ENCODE measurements at places on chromosomes 11 and 22. TPM values are rescaled to one million over a fixed set of nuclear protein-coding genes. Genes with fewer than 3 reads are reported as not detected.

DNA sequence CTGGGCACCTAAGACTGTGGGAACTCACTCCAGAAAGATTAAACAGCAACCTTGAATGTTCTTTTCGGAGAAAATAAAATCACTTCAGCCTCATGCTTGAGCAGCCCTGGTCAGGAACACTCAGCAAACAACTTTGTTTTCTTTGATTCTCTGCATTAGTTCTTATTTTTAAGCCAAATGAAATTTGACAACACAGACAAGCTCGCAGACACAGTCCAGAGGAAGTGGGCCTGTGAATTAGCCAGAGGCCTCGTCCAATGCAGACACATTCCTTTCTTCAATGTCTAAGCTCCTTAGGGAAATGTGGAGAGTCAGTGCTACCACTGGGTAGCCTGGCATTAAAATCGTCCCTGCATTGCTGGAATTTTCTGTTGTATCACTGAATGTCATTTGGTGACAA, 62.9 kb upstream of the CSNK2A3 start:
- DNase-seq: no peak

The APOA4 gene
- total RNA-seq: not detected

DNA sequence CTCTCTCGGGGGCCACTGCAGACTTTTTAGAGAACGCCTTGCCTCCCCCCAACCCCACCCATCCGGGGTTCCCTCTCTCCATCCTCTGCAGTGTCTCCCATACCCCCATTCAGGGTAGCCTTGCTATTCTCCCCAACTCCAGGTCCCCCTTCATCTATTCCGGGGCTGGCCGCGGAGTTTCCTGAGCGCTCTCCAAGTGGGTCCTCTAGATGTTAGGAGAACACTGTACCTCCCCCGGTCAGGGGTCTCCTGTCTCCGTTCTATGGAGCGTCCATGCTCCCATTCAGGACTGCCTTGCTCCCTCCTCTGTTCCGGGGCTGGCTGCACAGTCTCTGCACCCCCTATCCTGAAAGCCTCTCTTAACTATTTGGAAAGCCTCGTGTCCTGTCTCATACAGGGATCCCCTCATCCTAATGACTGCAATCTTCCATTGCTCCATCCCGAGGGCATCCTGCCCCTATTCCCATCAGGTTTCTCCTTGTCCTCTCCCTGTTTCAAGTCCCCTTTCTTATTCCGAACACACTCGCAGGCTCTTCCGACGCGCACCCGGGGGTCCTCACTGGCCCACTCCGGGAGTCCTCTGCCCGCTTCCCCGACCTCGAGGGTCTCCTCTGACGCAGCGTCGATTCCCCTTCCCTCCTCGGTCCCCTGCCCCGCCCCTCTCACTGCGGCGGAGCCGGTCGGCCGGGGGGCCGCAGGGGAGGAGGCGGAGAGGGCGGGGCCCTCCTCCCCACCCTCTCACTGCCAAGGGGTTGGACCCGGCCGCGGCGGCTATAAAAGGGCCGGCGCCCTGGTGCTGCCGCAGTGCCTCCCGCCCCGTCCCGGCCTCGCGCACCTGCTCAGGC, at the start of gene NEFH:
TSS of gene NEFH (plus strand) at position 802 of the 845 bp plus-strand sequence. CDS start 45 bp downstream, outside the sequence.
- no peak for DNase-seq

DNA sequence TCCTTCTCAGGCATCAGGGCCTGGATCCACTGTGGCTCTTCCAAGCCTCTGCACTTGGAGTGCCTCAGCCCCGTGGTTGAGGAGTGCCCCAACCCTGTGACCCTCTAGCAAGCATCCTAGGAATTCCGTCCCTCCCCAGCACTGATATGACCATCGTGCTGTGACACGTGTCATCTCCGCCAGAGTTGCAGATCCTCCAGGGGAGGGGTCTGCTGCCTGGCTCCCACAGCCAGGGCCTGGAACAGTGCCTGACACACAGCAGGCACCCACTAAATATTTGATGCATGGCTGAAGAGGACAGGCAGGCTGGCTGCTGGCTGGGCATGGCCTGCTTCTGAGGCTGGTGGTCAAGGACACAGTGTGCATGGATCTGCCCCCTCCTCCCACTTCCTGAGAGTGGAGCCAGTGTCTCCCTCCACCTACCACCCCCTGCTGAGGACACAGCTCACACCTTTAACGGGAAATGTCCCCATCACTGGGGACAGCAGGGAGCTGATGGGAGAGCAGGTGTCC, 1.7 kb upstream of the CD81 start:
- DNase-seq: no peak

DNA sequence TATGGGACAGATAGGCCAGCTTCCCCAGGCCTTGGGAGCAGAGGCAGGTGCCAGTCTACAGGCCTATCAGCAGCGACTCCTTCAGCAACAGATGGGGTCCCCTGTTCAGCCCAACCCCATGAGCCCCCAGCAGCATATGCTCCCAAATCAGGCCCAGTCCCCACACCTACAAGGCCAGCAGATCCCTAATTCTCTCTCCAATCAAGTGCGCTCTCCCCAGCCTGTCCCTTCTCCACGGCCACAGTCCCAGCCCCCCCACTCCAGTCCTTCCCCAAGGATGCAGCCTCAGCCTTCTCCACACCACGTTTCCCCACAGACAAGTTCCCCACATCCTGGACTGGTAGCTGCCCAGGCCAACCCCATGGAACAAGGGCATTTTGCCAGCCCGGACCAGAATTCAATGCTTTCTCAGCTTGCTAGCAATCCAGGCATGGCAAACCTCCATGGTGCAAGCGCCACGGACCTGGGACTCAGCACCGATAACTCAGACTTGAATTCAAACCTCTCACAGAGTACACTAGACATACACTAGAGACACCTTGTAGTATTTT, 26.6 kb upstream of the L3MBTL2 start:
- DNase-seq: no peak

DNA sequence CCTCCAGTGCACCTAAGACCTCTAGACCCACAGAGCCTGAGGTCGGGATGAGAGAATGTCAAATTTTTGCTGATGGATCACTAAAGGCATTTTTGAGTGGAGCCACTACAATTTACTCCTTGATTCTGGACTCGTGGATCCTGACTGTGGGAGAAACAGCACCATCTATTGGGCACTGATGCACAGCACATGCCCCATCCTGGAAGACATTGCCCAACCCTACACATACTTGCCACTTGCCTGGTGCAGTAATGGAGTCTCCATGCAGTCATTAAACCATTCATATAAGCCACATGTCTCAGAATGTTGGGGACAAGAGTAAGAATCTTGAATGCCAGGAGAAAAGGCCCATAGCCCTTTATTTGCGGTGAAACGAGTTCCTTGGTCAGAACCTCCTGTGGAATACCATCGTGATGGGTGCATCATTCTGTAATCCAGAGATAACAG, 103.9 kb downstream of the GGTLC2 start:
- DNase-seq: peak; percentile 7

The MUC2 gene
- not detected for total RNA-seq

The TRIM51 gene
- total RNA-seq: not detected

- DNase-seq: no peak
These were observed 398 bp upstream of the ATG16L2 start for GRCh38 chr11:72813740-72814285.

GRCh38 chr11:125950696-125951651, 5.1 kb downstream of the VSIG10L2 start:
- DNase-seq: no peak

GRCh38 chr11:6298605-6299004, 21.7 kb downstream of the CAVIN3 start:
- no peak for DNase-seq

DNA sequence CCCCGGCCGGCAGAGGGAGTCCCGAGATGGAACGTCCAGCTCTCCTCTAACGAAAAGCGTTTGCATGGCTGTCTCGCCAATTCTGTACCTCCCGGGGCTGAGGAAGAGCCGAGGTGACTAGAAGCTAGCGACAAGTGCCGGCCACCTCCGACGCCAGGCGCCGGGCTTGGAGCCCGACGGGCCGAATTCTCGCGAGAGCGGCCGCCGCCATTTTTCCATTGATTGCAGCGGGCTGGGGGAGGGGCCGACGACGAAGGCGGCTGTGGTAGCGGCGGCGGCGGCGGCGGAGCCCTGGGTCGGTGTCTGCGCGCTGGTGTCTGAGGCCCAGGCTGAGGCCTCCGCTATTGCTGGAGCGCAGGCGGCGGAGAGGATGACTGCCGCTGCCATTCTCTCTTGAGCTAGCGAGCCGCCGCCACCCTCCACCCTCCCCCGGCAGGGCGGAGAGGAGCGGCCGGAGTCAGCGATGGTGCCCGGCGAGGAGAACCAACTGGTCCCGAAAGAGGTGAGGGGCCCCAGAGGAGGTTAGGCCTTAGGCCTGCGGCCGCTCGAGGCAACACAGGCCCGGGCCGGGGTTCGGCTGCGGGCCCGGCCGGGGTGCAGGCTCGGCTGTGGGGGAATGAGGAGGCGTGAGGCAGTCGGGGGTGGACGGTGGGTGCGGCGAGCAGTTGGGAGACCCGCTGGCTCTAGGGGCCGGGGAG, at the start of gene USP47:
TSS of gene USP47 (plus strand) at position 250 of the 698 bp plus-strand sequence. CDS start at position 464, 214 bp downstream.
- DNase-seq: no peak

DNA sequence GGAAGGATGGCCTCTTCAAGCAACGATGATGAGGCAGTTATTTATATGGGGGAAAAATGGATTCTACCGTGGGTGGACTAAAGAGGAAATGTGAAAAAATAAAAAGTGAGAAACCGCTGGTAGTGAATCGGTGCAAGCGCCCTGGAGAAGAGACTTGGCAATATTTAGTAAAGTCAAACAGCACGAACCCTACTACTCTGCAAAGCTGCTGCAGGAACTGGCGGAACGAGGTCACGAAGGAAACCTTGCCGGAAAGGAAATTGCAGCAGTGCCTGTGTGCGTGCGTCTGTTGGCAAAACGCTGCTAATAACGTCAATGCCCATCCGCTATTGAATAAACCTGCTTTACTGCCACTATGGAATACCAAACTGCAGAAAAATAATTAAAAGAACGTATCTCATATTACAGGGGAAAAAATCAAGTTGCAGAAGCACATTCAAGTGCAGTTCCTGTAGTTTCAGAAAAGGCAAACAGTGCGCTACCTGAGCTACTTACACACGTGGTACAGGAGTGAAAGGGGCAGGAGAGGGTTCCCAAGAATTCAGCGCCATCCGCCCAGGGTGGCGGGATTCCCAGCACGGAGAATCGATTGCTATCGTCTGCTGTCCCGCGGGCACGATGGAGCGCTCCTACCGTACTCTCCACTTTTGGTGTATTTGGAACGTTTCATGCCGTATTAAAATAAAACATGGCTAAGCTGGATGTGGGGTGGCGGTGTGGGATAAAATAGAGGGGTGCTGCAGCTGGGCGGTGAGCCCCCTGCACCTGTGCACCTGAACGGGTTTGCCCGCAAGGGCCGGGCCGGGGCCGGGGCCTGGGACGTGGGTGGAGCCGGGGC, 585 bp upstream of the NADSYN1 start:
- DNase-seq: peak; percentile 33

The GGTLC3 gene
- total RNA-seq: not detected

The INS gene
- total RNA-seq: not detected

DNA sequence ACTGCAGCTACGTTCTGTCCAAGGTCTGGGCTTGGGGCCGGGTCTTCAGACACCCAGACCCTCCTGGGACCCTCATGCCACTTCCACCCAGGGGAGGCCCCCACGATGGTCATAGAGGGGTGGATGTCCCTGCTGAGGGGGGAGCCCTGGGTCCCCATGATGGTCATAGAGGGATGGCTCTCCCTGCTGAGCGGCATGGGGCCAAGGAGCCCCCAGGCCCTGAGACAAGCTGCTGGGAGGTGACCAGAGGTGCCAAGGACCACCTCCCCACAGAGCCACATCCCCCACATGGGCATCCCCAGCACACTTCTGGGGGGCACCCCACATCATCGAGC, 7.2 kb downstream of the MUC5B start:
- DNase-seq: no peak

- DNase-seq: no peak
These were observed 2.6 kb upstream of the OR10A3 start for GRCh38 chr11:7944123-7944522.

- no peak for DNase-seq
These were observed 599 bp upstream of the PPP2R1B start for GRCh38 chr11:111766834-111767142.

The UBQLN3 gene
- not detected for total RNA-seq

DNA sequence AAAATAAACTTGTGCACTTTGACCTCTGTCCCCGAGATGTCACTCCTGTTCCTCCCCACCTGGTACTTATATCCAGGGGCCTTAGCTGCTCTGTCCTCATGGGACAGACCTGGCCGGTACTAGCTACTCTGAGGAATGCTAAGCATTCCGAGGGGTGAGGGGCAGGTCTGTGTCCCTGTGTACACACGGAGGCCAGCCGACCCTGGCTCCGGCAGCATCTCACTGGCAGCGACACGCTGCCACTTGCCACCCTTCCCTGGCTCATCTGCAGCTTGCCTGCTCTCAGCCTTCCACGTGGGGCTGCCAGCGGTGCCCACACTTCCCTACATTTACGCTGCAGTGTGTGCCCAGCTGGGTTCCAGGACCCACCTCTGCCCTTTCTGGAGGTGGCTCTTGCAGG, 21.6 kb upstream of the TEF start:
- DNase-seq: no peak

DNA sequence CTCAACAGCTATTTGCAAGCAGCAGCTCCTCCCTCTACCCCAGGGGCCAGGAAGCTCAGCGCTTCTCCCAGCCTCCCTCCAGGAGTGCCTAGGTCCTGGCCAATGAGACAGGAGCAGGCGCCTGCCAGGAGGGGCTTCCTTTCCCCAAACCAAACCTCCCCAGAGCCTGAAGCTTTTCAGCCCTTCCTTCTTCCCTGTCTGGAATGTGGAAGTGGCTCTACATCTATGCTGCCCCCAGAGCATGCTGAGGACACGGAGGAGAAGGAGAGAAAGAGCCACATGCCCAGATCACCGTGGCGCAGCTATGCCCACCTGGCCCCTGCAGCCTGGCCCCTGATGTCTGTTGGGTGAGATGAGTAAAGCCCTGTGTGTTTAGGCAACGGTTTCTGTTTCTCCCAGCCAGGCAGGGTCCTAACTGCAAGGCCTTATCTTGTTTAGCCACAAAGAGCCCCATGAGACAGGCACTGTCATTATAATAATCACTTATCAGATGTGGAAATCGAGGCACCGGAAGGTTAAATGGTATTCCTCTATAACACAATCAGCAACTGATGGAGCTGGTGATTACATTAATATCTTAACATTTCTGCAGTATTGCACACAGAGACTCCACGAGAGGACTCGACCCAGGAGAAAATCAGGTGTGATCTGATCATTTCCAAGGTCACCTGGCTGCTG, 315.8 kb downstream of the CTTN start:
- DNase-seq: no peak

DNA sequence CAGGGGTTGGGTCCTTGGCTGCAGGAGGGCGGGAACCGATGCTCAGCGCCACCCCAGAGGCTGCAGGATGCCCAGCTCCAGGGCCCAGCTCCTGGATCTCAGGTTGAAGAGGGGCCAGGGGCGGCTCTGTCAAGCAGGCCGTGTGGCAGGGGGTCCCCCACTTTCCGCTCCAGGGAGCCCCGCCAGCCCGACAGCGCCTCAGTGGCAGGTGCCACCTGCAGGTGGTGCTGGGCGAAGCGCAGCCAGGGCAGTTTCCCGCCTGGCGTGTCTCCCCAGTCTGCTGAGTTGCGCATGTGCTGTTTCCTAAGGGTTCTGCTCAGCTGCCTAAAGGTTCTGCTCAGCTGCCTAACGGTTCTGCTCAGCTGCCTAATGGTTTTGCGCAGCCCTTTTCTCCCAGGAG, 442.1 kb downstream of the POTEH start:
- no peak for DNase-seq
